ENCODE measurements at places on chromosomes 2 and 18.
A peak's percentile ranks its signal among the peaks of the same experiment; 100 is the strongest.

DNA sequence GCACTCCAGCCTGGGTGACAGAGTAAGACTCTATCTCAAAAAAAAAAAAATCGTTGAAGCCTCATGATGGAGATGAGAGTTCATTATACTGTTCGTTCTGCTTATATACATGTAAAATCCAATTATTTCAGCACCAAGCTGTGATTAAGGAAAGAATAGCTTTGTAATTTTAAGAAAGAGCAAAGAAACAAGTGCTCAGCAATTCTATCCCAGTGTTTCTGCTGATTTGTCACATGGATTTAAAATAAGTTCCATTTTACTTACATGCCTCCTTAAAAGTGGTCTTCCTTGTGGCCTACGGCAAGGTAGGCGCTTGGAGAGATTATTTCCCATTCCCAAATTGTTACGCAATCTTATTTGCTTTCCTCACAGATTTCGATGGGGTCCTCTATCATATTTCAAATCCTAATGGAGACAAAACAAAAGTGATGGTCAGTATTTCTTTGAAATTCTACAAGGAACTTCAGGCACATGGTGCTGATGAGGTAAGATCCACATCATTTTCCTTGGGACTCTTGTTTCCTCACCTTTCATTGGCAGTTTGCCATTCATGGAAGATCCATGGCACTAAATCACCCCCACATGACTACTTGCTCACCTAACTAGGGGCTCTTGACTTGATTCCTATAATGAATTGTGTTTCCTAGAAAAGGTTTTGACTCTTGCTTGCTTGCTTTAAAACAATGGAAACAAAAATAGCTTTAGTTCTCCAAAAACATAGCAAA lies 11.5 kb downstream of the ARPC2 start:
- no peak for DNase-seq

GRCh38 chr2:14094592-14094991 lies 537.9 kb upstream of the LRATD1 start:
- DNase-seq = no peak

DNA sequence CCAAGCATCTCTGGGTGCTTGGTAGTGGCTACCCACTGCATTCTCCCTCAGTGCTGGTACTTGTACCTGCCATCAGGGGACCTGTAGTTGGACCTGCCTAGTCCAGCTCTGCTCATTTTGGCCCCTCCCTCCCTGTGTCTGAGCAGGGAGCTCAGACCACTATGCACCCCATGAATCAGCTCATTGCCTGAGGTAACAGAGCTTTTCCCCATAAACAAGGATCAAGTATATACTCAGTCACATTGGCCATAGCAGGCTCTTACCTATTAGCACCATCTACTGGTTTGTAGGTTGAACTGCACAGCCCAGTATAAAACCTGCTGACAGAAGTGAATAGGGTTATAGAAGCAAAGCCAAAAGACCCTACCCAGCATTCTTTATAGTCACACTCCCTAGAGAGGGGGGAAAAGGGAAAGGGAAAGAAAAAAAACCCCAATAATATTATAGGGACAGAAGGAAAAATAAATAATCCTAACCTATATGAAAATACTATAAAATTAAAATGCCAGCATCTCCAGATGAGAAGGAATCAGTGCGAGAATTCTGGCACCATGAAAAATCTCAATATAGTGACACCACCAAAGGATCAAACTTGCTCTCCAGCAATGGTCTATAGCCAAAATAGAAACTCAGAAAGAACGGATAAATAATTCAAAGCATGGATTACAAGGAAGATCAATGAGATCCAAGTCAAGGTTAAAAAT lies 6.9 kb upstream of the FLACC1 start:
- DNase-seq = peak; percentile 49

DNA sequence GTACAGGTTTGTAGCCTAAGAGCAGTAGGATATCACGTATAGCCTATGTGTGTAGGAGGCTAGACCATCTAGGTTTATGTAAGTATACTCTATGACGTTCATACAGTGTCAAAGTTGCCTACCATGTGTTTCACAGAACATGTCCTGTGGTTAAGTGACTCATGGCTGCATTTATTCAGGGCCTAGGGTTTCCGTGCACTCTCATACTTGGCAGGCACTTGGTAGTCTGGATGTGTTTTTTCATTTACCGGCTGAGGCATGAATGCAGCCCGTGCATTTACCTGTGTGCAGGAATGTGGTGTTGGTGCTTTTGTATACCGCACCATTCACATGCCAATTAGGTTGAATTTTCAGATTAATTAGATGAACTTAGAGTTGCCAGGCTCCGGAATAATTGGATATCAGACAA lies 43.4 kb downstream of the MYL12B start:
- DNase-seq = peak; percentile 89

DNA sequence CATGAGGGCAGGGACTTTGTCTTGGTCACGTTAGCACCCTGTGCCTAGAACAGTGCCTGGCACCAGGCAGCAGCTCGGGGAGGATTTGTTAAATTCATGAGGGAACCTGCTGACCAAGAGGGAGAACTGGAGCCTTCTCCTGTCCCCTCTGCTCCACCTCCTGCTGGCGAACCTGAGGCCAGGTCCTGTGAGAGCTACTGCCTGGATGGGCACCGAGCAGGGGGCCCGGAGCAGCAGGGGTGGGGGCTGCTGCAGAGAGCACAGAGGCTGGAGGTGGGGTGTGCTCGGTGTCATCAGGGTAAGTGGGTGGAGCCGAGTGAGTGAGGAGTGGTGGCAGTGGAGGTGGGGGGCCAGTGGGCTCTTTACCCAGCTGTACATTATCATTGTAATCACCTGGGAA lies 52.1 kb upstream of the FAHD2A start:
- no peak for DNase-seq

GRCh38 chr2:6771634-6772611 lies 93.8 kb downstream of the CMPK2 start:
- DNase-seq = peak; percentile 17

DNA sequence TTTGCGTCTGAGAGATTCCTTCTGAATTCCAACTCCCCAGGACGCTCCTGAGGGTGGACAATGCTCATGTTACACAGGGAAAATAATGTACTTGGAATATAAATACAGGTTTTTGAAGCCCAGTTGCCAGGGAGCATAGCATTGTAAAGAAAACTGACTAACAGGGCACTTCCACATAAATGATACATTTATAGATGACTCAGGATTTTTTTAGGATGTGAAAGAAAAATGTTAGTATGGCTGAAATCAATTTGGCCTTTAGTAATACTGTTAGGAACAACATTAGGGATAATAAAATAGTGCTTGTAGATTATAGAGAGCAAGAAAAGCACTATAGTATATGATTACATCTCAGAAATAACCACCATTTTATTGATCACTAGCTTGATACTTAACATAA lies 23.6 kb downstream of the ZNF397 start:
- DNase-seq = no peak

GRCh38 chr18:9710037-9710436 lies 1.9 kb downstream of the RAB31 start:
- no peak for DNase-seq

DNA sequence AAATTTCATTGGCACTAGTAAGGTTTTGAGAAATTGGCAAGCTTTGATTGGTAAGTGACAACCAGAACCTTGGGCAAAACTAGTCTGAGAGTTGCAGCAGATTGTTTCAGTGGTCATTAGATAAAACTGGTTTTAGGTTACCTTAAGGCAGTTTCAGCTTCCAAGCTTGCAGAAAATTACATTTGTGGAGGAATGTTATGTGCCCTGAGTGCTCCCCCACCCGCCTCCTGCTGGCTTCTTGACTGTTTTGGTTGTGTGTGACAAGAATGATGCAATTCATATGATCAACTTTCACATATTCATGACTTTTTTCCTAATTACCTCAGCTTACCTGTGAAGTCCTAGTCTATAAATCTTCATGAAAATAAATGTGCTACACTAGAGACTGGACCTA lies 599.5 kb upstream of the ZNF804A start:
- no peak for DNase-seq

DNA sequence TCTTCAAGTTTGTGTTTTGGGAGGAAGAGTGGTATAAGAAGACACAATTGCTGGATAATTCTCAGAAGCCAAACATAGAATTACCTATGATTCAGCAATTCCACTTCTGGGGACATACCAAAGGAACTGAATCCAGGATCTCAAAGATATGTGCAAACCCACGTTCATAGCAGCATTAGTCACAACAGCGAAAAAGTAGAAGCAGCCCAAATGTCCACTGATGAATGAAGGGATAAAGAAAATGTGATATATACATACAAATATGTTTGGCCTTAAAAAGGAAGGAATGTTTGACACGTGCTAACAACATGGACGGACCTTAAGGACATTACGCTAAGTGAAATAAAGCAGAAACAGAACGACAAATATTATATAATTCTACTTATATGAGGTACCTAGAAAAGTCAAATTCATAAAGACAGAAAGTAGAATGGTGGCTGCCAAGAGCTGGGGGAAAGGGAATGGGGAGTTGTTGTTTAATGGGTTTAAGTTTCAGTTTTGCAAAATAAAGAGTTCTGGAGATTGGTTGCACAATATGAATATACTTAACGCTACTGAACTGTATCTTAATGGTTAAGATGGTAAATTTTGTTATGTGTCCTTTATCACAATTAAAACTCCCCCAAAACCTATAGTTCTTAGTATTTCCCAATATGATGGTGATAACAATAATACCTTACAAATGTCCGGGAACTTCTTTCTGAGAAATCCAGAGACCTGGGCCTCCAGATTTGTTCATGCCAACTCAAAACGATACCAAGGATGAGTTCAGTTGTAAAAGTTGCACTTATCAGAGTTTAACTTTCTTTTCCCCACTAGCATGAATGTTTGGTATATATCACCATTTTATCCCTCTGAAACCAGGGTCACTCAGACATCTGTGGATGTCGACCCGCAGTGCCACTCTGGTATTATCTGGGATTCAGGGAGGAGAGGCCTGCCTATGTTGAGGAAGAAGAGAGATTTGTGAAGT lies 33.7 kb upstream of the WIPF1 start:
- peak; percentile 91 for DNase-seq

DNA sequence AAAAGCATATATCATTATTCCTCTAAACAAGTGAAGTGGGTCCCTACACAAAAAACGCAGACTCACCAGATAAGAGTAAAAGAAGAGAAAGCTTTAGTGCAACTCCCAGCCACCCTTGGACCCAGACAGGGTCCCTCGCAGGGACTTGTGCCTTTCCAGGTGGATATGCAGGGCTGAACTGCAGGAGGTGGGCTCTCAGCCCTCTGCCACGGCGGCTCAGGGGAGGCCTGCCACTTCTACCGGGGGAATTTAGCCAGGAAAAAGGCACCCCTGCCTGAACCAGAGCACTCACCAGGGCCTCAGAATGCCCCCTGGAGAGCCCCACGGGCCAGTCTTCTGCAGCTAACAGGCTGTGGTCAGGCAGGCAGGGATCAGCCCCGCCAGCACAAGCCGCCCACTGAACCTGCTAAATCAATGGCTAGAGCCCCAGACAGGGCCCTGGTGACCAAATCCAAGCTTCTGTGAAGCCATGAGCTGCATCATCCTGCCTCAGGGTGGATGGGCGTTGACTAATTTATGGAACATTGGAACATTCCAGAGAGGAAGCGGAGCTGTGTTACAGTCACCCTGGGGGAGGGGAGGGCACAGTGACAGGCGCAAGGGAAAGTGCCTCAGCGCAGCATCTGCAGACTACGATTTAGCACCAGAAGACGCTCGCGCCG lies 209.3 kb downstream of the EIPR1 start:
- peak; percentile 65 for DNase-seq

- no peak for DNase-seq
Observed at GRCh38 chr2:26993768-26994167, 23.3 kb downstream of the MAPRE3 start.

DNA sequence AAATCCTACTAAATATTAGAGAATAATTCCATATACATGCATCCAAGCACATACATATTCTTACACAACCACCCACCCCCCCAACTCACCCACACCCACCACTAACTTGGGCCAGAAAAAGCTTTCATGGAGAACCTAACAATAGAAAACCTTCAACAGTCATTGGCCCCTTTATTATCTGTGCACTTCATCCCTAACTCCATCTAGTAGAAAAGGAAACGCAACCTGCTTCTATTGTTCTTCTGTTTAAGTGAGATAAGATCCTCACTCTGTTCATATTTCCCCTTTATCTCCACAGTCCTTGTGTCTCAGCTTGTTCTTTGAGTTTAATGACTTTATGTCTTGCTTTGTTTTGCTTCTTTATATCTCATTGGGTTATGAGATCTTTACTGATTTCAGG lies 1740.2 kb upstream of the CELF4 start:
- DNase-seq = no peak

DNA sequence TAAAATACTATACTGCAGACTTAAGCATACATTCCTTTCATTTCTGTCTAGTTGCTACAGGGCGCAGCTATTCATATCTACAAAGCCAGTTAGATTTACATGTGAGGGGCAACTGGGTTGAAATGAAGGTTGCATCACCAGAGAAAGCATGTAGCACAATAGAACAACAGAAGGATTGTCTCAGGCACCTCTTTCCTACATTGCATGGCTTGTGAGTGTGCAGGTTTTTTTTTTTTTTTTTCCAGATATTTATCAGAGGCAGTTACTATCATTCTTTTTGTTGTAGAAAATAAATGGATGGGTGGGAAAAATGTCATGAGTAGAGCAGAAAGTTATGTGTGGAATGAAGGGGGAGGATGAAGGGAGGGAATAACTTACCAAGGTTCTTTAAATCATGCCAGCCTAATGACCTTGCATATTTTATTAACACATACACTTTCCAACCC lies 86.8 kb downstream of the ERBB4 start:
- DNase-seq = peak; percentile 66

DNA sequence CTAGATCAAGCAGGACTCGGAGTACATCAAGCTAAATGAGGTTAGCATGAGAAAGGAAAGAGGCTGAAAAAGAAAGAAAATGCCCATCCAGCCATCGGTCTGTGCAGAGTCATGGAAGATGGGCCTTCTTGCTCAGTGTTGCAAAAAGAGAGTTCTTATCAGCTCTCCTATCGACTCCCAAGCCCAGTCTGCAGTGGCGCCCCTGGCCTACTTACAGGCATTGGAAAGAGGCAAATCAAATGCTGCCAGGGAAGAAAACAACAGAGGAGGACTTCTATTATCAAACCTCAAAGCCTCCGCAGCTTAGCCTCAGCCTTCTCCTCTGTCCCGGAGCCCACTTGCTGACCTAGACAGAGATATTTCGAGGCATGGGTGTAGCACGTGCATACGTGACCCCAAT lies 66.0 kb downstream of the CDH2 start:
- no peak for DNase-seq

All from fibroblast of skin of scalp (primary cell).